ENCODE measurements at places on chromosomes 2 and 18. TPM values are rescaled to one million over a fixed set of nuclear protein-coding genes. Genes with fewer than 3 reads are reported as not detected.

Gene EVX2
- total RNA-seq, result not detected

Gene SUMO1
- 68.5 TPM for total RNA-seq

Gene RUFY4
- total RNA-seq, result not detected

DNA sequence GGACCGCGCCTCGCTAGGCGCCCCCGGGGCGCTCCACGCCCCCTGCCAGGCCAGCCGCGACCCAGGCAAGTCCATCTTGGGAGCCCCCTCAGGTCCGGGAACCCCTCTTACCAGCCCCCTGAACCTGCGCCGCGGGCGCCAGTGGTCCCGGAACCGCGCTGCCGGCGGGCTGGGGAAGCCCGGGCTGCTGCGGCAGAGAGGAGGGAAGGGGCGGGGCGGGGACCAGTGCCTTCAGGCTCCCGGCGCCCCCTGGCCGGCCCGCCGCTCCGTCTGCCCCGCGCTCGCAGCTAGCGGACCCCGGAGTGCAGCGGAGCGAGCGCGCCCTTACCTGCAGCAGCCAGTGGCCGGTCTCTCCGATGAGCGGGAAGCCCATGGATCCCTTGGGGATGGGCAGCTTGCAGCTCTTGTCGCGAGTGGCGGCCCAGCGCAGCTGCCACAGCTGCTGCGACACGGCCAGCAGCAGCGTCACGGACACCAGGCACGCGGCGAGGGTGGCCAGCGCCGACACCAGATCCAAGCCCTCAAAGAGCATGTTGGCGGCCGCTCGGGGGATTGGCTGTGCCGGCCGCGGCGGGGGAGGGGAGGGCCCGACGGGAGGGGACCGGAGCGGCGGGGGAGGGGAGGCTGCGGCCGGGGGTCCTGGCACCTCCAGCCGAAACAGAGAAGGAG is at the start of gene CYP26B1:
TSS of gene CYP26B1 (minus strand) at position 560 of the 669 bp plus-strand sequence. CDS start at position 532, 28 bp downstream.
- peak; percentile 71 for DNase-seq

GRCh38 chr18:47997338-47997780 is 66.9 kb upstream of the SMAD2 start:
- DNase-seq, result no peak

GRCh38 chr18:13516855-13517254 is 209.5 kb downstream of the FAM210A start:
- DNase-seq, result no peak

DNA sequence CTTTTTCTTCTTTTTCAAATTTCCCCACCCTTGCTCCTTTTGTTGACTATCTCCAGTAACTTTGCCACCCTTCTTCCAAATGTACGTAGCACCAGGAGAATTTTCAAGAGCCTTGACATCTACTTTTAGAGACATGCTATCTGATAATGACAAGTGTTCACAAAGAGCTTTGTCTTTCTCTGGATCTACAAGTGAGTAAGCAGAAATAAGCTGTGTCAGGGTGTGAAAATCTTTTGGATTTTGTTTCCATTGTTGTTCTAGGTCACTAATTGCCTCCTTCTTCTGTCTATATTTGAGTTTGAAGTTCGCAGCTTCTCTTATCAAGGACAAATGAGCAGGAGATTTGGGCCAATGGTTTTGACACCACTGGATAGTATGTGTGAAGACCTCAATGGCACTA is 8.4 kb upstream of the C18orf32 start:
- no peak for DNase-seq

GRCh38 chr2:31886700-31887099 is 124.1 kb downstream of the MEMO1 start:
- no peak for DNase-seq

Data from Right ventricle myocardium inferior (tissue), 1 donor.